Foreskin melanocyte (primary cell): ENCODE measurements at places on chromosomes 12 and 14.

GRCh38 chr14:91170504-91171121, 56.7 kb downstream of the DGLUCY start:
- DNase-seq: peak; percentile 52

GRCh38 chr12:44358636-44359035, 517.5 kb downstream of the NELL2 start:
- DNase-seq: no peak

- no peak for DNase-seq
Observed at GRCh38 chr14:48586099-48586498, 910.7 kb upstream of the MDGA2 start.

DNA sequence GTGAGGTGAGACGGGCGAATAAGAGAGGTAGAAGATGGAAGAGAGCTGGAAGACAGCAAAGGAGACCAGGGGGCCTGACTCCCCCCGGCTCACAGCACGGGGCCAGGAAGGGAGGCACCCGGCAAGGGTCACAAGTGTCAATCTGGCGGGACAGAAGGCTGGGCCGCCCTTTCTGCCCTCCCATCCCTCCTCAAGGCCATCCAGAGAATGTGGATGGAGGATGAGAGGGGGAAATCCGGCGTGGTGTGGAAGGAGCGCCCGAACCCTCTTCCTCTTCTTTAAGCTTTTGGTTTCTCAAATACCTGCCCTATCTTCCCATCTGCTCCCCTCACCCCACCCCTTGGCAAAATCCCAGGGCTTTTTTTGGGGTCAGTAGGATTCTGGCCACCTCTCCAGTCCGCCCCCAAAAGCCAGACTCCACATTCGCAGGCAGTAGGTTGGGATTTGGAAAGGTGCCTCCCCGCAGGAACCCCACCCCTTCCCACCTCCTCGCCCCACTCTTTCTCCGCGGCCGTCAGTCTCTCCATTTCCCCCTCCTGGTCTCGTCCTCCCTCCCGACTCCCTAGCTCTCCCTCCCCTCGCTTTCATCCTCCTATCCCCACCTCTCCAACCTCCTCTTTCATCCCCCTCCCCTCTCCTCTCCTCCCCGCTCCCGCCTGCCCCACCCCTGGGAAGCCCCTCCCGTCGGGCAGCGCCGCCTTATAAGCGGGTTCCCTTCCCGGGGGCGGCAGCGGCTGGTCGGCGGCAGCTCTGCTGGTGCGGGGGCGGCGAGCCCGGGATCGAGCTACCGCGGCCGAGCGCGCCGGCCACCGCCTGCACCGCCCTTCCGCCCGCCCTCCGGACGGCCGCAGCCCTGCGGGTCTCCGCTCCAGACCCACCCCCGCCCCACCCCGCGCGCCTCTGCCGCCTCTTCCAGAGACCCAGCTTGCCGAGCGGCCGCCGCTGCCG, at the start of gene PTMS:
Gene PTMS (plus strand): TSS at position 730 of the 948 bp plus-strand sequence. CDS start 343 bp downstream, outside the sequence.
- peak; percentile 66 for DNase-seq

DNA sequence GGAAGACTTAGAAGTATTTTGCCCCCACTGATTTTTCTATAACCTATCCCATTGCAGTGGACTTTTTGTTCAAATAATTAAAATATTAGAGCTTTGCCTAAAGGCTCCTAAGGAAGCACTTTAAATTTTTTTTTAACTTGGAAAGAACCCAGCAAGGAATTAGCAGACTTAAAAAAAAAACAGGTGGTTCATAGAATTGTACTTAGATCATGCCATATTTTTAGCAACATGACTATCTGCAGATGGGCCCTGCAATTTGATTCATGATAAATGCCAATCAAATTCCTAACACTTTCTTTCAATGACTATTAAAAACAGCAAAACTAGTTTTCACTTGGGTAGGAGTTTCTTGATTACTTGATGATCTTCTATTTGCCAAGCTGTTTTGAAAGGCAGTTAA, 11.5 kb downstream of the ADAMTS20 start:
- no peak for DNase-seq

DNA sequence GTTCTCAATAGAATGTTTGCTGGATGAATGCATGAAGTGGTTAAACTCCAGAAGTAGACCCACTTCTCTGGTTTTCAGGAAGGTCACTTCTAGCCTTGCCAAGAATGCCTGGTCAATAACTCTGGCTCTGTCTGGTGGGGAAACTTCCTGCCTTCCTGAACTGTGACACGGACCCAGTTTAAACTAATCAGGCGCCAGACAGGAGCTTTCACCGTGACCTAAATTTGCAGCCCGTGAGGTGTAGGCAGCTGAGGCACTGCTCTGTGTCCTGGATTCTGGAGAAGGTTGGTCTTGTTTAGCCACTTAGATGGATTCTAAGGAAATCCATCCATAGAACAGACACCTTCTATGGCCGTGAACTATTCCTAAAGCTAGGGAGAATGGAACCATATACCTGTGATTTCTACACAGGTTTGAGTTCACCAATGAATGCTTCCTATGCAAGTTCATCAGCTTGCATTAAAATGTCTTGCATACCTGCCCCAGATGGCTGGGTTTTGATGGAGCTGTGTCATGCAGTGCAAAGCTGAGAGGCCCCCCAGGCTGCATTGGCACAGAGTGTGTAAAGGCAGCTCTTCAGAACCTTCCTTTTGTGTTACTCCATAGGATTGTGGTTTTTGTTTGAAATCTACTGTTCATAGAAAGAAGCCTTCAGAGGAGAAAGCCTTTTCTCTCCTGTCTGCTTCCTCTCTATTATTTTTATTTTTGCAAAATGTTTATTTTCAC, 4.4 kb downstream of the CHST11 start:
- no peak for DNase-seq

DNA sequence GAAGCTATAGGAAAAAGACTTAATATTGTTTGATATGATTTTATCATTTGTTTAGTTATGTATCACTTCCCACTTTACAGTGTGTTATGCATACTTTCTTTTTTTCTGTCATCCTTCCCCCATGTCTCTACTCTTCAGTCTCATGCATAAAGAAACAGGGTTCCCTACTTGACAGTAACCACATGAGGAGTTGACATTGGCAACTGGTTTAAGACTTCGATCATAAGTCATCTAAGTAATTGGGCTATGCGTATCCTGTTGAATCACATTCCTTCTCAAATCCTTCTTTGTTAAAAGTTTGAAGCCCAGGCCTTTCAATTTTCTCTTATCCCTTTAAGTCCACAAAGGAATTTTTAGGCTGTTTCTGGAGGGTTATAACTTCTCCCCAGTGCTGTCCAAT, 358.7 kb downstream of the RAD51B start:
- DNase-seq: peak; percentile 61

DNA sequence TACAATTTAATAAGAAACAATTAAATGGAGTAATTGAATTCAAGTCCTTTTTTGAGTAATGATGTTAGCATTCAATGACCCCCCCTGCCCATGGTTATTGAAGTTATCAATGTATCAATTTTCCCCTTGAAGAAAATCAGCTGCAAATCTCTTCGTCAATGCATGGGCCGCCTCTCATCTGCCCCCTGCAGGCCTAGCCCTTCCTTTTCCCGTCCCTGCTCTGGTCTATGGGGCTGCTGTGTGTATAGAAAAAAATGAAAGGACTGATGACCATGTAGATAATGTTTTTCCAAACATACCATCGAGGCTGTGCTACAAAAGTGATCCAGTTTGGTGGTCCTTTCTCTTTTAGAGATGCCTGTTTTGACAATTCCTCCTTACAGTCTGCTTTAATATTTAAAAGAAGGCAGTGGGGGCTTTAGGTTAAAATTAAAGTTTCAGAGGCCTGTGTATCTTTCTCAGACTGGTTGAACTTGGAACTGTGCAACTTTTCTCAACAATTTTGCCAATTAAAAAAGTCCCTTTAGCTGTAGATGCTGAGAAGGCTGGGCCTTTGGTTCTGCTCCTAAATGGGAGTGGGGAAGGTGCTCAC, 98.4 kb downstream of the APAF1 start:
- no peak for DNase-seq

- DNase-seq: no peak
Observed at GRCh38 chr12:50151047-50151687, 16.0 kb downstream of the CERS5 start.

- DNase-seq: no peak
Observed at GRCh38 chr12:5807090-5807414, 138.0 kb downstream of the ANO2 start.

GRCh38 chr12:99810718-99811593, 163.4 kb downstream of the GARIN6 start:
- DNase-seq: peak; percentile 89

- no peak for DNase-seq
Observed at GRCh38 chr12:121748571-121749265, 36.2 kb downstream of the TMEM120B start.
